ENCODE measurements at places on chromosomes 2 and 18.

DNA sequence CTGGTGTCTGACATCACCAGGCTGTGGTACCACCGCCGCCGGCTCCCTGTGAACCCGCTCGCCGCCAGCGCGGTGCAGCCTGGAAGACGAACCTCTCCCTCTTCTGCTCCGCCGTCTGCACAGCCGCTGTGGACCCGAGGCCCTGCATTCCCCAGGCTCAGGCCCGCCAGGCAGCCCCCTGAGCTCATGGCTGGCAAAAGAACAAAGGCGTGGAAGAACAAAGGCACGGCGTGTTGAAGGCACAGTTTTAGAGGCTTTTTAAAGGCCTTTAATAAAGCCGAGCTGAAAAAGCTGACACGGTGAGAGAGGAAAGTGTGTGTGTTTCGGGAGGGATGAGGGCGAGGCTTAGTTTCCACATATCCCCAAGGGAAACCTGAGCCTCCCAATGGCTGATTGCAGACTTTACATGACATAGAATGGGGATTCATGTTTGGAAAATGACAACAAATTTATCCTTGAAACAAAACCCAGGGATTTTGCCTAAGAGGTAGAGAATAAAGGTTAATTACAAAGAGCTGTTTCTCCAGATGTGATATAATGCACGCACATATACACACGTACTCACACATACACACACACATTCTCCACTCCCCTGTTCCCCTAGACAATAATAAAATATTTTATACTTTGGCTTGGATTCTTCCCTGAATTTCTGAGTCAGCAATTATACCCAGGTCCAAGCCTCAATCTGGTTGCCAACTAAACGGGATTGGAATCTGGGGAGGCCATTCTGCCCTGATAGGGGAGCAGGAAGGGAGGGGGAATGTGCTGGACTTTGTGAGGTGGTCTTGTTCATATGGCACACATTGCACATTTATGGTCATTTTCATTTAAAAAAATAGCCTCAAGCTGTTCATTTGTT lies 39.7 kb downstream of the RFX8 start:
- peak; percentile 51 for DNase-seq

- no peak for DNase-seq
Observed at GRCh38 chr2:28828382-28828781, 17.7 kb downstream of the SPDYA start.

- no peak for DNase-seq
Observed at GRCh38 chr2:176565641-176566323, 296.5 kb downstream of the MTX2 start.

GRCh38 chr2:206259376-206260187 lies 14.9 kb upstream of the ZDBF2 start:
- no peak for DNase-seq

DNA sequence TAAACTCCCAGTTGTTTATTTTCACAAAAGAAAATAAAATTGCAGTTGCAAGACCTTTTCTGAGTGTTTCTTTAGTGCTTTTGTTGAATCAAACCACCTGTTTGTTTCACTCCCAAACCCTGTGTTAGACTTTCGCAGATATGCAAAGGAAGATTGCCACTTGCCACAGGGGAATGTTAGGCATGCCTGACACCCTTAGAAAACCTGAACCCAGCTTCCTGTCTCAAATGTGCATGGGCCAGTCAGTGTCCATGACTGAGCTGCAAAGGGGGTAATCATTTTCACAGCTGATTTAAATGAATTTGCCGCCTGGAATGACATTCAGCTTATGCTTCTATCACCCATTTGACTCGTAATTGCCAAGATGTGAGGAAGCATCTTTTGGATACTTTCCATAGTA lies 17.5 kb downstream of the TGOLN2 start:
- DNase-seq = no peak

GRCh38 chr2:222707689-222708273 lies 36.3 kb downstream of the MOGAT1 start:
- DNase-seq = no peak

- DNase-seq = no peak
Observed at GRCh38 chr2:62415019-62415431, 91.0 kb downstream of the TMEM17 start.

DNA sequence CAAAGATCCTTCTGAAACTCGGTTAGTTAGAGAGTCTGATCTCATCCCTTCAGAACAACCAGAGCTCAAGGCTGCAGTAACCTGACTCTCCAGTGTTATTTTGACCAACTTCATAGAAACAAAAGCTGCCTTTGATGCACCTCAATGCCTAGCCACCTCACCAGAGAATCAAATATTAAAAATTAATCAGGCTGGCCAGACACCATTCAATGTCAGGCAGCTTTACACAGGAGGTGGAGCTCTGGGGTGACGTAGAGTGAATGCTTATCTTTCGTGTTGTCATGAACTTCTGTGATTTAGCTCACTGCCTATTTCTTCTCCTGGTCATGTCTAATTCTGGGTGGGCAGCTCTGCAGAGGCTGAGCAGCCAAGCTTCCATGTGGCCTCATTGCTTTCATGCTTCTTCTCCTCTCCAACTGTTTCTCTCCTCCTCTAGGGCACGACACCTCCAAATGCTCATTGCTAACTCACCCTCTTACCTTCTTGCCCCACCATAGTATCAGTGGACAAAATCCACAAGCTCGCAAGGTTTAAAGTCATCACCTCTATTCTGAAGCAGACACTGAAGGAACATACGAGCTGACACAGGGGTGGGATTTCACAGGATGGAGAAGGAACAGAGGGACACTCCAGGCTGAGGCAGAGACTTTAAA lies 39.4 kb downstream of the AAK1 start:
- DNase-seq = no peak

GRCh38 chr2:117492209-117492851 lies 322.2 kb upstream of the DDX18 start:
- DNase-seq = no peak

DNA sequence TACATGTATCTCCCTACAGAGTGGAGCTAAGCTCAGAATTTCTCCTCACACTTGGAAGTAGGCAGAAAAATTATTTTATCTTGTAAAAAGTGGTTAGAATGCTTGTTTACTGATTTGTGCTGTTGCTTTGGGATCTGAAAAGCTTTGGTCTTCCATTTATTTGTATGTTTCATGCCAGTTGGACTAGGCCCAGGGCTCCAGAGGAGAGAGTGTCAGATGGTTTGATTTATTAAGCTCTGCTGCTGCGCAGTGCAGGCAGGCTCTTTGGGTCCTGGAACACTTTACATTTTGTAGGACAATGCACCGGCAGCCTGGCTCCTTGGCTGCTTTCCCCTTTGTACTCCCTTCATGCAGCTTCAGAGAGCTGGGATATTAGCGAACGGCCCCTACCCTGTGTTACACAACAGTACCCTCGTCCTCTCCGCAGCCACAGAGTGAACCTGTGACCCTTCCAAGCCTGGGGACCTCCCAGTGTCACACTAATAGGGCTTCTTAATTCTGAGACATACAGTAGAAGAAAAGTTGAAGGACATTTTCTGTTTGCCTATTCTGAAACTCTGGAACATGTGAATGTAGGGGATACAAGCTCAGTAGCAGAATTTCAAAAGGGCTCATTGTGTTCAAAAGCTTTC lies 56.7 kb upstream of the EML6 start:
- no peak for DNase-seq

- DNase-seq = no peak
Observed at GRCh38 chr2:60569680-60570111, 16.2 kb upstream of the BCL11A start.

- DNase-seq = no peak
Observed at GRCh38 chr2:113057117-113057516, 1.9 kb upstream of the IL36RN start.

- peak; percentile 63 for DNase-seq
Observed at GRCh38 chr2:207133458-207133819, 32.3 kb downstream of the KLF7 start.

GRCh38 chr18:34592481-34592880 lies 117.6 kb upstream of the DTNA start:
- no peak for DNase-seq

- DNase-seq = no peak
Observed at GRCh38 chr2:201696151-201696659, 2.2 kb downstream of the MPP4 start.

- no peak for DNase-seq
Observed at GRCh38 chr2:6930923-6931647, 13.9 kb downstream of the RNF144A start.

DNA sequence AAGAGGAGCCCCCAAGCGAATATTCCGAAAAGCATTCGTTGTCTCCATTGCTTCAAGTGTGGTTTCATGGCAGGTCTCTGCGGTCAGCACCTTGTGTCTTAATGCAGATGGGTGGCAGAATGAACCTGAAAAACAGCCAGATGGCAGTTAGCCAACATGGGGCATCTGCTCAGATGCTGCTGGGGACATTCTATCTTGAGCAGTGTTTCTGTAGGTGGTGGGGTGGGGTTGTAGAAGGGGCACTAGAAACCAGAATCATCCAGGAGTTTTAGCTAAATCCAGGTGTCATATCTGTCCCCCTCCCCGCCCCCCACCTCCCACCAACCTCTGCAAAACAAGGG lies 42.1 kb downstream of the ST6GAL2 start:
- DNase-seq = no peak

DNA sequence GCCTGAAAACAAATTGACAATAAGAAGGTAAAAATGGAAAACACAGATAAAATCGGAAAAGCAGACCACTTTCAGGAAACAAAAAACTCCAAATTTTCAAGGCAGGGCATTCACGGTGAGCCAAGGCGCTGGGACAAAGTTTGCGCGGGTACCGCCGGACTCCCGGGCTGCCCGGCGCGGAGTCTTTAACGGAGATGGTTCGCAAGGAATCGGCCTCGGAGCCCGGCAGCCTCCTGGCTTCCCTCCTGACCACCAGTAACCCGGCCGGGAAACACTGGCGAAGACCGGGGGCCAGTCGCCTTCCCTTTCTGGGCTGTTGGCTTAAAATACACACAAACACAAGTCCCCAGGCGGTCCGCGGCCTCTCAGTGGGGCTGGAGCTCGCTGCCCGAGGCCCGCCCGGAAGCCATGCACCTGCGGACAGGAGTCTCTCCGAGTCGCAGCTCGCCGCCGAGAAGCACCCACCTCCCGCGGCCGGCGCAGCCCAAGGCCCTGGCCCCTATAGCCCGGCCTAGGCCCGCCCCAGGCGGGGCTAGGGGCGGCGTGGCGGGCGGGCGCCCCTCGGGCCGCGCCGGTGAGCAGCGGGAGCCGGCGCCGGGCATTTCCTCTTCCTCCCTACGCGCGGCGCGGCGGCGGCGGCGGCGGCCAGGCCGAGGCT lies 622 bp upstream of the KCMF1 start:
- peak; percentile 76 for DNase-seq

DNA sequence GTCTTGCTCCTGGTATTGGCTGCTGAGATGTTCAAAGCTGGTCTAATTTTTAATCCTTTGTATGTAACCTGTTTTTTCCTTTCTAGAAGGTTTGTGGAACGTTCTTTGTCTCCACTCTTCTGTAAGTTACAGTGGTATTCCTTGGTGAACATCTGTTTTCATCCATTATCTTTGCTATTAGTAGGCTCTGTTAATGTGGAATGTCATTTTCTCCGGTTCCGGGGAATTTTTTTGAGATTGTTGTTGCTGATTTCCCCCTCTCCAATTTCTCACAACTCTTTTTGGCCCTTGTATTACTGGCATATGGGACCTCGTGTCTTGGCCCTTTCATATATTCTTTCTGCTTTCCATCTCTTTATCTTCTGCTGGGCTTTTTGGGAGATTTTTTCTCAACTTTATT lies 63.4 kb downstream of the LCLAT1 start:
- DNase-seq = no peak

DNA sequence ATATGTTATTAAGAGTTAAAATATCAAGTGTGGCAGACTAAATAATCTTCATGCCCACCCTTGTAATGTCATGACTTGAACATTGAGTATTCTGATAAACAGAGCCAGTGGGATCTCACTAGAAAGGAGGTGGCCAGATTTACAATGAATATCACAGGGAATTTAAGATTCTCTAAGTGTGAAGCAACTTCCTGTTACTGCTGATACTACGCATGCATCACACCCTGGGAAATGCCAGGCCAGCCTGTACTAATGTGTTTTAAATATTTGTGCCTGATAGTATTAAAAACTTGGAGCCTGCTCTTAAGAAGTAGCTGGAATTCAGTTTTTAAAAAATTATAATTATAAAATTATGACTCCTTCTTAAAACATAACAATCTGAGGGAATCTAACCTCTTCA lies 148.3 kb downstream of the LAMA3 start:
- no peak for DNase-seq

- no peak for DNase-seq
Observed at GRCh38 chr2:96163415-96163767, 18.2 kb upstream of the DUSP2 start.

DNA sequence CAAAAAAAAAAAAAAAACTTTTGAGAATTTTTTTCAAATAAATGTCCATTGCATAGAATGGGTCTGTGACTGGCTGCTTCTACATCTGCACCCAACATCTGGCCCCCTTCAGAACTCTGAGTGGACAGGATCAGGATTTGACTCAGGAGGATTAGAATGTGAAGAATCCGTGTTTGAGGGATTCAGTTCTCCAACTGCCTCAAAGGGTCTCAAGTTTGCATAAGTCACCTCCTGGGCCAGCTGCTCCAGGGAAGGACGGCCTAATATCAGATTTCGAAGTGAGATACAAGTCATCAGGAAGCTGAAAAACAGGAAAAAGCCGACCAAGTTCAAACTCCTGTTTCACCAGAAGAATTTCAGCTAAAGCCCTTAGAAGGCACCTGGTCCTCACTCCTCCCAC lies 10.9 kb downstream of the MAT2A start:
- no peak for DNase-seq
